DMS 273 treated with DMSO at 0.1 percent for 48 hours (cell line): ENCODE measurements at places on chromosomes 7 and 10.
A peak's percentile ranks its signal among the peaks of the same experiment; 100 is the strongest.

GRCh38 chr7:50637725-50638643 is 72.8 kb upstream of the DDC start:
- DNase-seq = no peak

DNA sequence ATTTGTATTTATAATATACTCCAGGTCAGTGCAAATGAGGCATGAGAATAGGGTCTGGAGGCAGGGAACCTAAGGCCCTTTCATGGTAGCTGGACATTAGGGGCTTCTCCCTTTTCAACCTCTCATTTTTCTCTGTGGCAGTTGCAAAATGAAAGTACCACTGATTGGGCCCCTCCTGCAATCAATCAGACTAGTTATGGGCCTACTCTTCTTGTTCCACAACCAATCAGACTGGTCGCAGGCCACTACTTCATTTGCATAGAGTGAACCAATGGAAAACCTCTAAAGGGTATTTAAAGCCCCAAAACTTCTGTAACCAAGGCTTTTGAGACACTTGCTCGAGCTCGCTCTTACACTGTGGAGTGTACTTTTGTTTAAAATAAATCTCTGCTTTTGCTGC is 10.0 kb upstream of the PRPS1L1 start:
- no peak for DNase-seq

GRCh38 chr10:28425422-28425821 is 107.5 kb upstream of the WAC start:
- DNase-seq = no peak

- no peak for DNase-seq
Measured at GRCh38 chr10:84848967-84849366, 520.6 kb downstream of the CCSER2 start.

DNA sequence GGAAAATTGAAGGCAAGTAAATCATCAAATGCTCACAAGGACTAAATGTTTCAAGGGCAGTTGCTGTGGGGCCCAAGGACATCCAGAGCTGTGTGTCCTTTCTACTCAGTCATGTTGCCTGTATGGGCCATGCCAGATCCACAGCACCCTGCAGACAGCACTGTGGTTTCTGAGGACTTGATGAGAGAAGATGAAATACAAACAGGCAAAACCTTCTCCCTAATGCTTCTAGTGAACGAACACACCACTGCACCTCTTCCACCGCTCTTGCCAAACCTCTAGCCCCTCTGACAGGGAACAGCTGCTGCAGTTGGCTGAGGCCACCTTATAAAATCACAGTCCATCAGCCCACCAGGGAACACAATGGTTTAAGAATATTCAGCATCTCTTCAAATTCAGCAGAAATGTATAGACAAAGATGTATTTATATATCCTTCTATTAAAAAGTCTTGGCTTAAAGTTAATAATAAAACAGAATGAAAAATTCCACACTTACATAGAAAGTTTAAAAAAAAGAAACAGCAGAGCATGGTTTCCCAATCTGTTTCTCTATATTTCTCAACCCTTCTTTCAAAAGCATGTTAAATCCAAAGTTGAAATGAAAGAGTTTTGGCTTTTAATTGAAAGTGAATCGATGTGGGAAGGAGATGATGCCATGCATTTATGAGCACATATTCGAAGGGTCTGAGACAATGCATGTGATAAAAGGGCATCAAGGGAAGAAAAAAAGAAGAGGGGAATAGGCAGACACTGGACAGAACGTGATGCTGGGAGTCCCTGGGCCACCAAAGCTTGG is 14.0 kb downstream of the CYP3A7 start:
- no peak for DNase-seq

GRCh38 chr10:120336911-120337540 is 120.0 kb upstream of the PLPP4 start:
- no peak for DNase-seq

DNA sequence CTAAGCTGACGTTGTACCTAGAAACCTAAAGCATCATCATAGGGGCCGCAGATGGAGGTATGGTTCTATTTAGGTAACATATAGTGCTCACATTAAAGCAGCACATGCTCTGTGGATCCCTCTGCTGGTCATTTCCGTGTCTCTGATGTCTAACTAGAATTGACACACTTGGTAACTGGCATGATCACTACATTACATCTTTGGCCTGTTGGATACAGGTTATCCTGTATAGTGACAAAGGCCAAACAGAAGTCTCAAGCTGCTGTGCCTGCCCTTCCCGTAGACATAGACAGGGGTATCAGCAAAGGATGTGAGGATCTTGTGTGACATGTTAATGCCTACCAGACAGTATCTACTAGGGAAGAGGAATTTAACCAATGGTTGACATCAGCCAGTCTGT is 51.2 kb downstream of the KIF5B start:
- peak; percentile 12 for DNase-seq

DNA sequence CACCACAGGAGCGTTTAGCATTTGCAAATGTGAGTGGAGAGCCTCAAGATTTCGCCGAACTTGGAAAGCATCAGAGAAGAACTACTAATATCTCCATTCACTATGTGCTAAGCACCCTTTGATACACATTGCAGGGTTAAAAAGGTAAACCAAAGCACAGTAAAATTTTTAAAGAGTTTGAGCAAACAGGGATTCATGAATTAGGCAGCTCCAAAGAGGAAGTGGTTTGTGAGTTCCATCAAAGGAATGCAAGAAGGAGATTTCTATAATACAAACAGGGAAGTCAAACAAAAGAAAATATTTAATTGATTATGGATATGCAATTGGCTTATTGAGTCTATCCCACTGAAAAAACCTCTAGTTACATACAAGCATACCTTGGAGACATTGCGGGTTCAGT is 81.1 kb upstream of the TMEM72 start:
- DNase-seq = no peak

- DNase-seq = no peak
Measured at GRCh38 chr7:27895551-27895950, 155.6 kb downstream of the TAX1BP1 start.

- no peak for DNase-seq
Measured at GRCh38 chr7:4791738-4792536, 16.5 kb downstream of the AP5Z1 start.

DNA sequence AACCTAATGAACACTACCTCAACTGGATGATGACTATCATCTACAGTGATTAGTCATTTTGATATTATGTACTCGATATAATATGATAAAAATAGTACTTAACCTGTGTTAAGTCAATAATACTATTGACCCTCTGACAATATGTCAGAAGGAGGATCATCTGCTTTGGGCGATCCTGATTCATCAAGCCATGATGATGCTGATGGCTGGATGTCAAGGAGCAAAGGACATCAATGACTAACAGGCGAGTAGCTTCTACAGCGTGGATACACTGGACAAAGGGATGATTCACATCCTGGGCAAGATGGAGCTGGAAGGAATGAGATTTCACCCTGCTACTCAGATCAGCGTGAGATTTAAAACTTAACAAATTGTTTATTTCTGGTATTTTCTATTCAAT is 94.4 kb upstream of the SKAP2 start:
- no peak for DNase-seq

GRCh38 chr10:88115407-88115806 is 252.0 kb downstream of the PTEN start:
- no peak for DNase-seq

GRCh38 chr7:134842886-134843430 is 63.5 kb downstream of the CALD1 start:
- no peak for DNase-seq

- DNase-seq = peak; percentile 61
Measured at GRCh38 chr7:39666562-39666961, 43.2 kb downstream of the RALA start.

- DNase-seq = no peak
Measured at GRCh38 chr7:37379546-37380277, 69.0 kb downstream of the ELMO1 start.

GRCh38 chr10:97508342-97508741 is 9.6 kb downstream of the UBTD1 start:
- DNase-seq = no peak

- no peak for DNase-seq
Measured at GRCh38 chr7:84950836-84951235, 236.0 kb downstream of the SEMA3D start.

- DNase-seq = no peak
Measured at GRCh38 chr7:101120315-101120714, 6.6 kb upstream of the SERPINE1 start.

DNA sequence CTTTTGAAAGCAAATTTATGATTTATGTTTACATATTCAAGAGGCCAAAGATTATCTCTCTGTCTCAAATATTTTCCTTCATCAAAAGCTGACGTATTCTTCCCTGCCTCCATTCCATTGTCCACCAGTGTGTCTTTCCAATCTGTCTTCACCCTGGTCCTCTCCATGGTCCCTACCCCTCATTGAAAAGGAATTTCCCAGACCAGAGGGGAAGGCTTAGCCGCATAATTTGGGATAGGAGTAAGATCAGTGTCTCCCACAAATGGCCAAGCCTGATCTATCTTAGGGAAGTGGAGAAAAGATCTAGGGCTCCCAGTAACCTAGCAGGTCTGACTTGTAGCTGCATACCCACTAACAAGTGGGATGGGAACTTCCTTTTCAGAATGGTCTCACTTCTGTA is 46.3 kb upstream of the ZNF800 start:
- DNase-seq = no peak

DNA sequence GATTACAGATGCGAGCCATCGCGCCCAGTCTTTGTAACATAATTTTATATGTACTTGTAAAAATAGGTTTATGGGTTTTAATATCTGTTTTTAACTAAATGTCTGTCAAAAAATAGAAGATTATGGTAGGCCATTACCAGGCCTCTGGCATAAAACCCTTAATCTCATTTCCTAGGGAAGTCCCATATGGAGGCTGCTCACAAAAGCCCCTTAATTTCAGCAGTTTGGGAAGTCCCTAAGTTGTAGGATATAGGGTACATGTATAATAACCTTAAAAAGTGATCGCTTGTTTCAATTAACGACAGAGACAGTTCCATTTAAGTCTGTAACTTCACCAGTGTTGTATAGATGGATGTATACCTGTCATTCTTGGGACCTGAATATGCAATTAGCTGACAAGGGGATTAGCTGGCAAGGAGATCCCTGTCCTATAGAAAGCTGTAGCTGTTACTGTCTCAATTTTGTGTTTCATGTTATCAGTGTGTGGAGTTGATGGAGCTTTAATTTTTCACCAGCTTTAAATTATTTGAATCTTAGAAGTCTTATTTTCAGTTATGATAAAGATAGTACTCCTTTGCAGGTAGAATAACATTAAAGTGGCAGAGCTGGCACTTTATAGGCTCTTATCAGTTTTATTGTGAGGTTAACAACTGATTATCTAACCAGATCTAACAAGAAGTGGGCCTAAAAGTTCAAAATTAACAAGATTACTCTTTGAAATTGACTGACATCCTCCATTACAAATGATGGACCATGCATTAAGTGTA is 10.5 kb downstream of the TRIM24 start:
- no peak for DNase-seq

- no peak for DNase-seq
Measured at GRCh38 chr10:49056356-49056755, 59.0 kb downstream of the VSTM4 start.

- DNase-seq = no peak
Measured at GRCh38 chr7:70602117-70602516, 529.8 kb upstream of the GALNT17 start.

- no peak for DNase-seq
Measured at GRCh38 chr7:24227068-24227467, 56.9 kb upstream of the NPY start.

DNA sequence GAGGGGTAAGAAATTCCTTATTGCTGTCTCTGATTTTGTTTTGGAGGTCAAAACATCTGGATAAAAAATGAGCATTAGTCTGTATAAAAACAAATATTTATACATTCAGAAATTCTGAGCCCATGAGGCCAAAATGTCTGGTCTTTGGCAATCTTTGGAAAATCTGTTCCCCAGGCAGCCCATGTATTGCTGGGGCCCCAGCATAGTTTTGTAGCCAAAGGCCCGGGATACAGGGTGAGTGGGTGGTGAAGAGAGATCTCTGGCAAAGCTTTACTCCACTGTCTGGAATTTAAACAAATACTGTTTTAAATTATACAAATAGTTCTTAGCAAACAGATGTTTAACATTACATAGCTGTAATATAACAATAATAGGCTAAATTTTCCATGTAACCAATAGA is 134.7 kb upstream of the GALNT17 start:
- no peak for DNase-seq

DNA sequence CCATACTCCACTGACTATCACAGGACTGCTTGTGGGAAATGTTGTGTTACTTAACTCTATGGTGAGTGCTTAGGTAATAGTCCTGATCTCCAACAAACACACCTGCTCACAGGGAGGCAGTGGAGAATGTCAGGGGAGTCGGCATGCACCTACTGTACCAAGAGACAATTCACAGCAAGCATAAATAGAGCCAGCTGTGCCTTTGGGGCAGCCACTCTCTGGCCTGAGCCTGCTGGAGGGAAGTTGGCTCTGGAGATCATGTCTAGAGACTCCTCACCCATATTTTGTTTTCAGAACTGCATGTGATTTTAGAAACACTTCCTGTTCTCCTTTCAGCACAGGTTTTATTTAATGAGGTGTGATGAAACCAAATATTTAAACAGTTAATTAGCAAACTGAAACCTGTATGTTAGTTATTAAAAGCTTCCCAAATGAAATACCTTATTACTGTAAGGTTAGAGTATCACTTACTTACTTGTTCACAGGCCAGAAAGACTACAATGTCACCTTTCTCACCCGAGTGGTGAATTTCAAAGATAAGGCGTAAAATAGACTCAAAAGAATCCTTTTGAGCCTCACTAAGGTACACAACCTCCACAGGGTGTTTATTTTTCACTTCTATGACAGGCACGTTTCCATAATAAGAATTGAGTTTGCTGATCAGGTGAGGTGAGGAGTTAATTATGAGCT is 21.8 kb downstream of the DHX32 start:
- no peak for DNase-seq

DNA sequence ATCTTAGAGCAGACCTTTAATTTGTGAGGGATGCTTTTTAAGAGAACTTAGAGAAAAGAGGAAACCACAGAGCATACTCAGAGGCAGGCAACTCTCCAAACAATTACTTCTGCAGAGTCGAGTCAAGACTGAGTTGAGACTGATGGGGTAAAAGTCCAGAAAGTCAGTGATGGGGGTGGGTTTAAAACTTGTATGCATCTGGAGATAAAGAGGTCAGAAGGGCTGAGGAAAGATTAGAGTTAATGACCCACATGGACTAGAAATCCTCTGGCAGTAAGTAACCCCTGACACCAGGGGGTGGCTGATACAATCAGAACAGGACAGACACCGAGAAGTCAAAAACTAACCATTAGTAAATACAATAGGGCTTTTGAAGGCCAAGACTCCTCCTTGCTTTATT is 42.4 kb upstream of the SEPTIN7 start:
- DNase-seq = no peak

DNA sequence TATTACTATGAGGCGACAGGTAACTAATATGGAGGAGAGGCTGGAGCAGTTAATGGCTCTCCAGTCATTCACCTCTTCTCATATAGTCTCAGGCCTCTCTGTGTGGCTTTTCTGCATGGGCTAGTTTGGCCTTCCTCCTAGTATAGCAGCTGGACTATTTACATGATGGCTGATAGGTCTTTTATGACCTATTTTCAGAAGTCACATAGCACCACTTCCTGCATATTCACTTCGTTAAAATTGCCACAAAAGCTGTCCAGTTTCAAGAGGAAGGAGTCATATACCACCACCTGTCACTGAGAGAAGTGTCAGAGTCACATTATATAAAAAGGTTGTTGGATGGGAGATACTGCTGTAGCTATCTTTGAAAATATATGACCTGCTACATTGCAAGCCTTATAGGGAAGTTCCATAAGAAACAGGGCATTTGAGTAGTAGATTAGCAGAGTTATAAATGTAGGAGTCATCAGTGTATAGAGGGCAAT is 8.0 kb upstream of the DMTF1 start:
- DNase-seq = no peak

- no peak for DNase-seq
Measured at GRCh38 chr7:41052201-41052600, 650.7 kb downstream of the INHBA start.

- no peak for DNase-seq
Measured at GRCh38 chr7:12573885-12574284, 3.4 kb downstream of the SCIN start.
